ENCODE measurements at places on chromosomes 5 and 9. TPM values are rescaled to one million over a fixed set of nuclear protein-coding genes. Genes with fewer than 3 reads are reported as not detected.

The SLC23A1 gene
- not detected for total RNA-seq

The RAI14 gene
- total RNA-seq = 95.8 TPM

The IDNK gene
- not detected for total RNA-seq

The PFDN1 gene
- 119 TPM for total RNA-seq

The CD72 gene
- 2.7 TPM for total RNA-seq

The INSL4 gene
- not detected for total RNA-seq

The ARID3C gene
- 0.49 TPM for total RNA-seq

- no peak overlapping the region for H3K4me3 ChIP-seq
- DNase-seq = no peak
- H3K27ac ChIP-seq = no peak overlapping the region
- no peaks in the 10 kb centered on the region for H3K27me3 ChIP-seq
- H3K4me1 ChIP-seq = no peaks in the 10 kb centered on the region
- H3K36me3 ChIP-seq = no peaks in the 10 kb centered on the region
These were observed 21.0 kb downstream of the GCNT4 start for GRCh38 chr5:75031366-75031765.

- H3K36me3 ChIP-seq = no peaks in the 10 kb centered on the region
- no peaks in the 10 kb centered on the region for H3K27me3 ChIP-seq
- no peak for DNase-seq
- H3K4me3 ChIP-seq = no peak overlapping the region
- H3K27ac ChIP-seq = no peak overlapping the region
These were observed 70.4 kb downstream of the SPRY4 start for GRCh38 chr5:142254431-142254830.

DNA sequence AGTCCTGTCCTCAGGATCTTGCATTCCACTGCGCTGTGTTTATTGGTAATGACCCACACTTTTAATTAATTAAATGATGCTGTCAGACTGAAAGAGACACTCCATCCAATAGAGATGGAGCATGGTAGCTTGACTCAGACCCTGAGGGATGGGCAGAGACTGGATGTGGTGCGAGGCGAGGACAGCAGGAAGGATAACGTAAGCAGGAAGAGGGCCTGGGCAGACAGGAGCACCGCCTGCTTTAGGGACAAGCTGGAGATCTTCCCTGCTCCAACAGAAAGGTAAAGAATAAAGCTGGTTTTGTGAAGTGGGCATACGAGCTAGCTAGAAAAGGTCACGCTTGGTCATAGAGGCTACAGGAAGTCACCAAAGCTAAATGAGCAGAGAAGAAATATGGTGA is 3.6 kb upstream of the DOCK8 start:
- no peaks in the 10 kb centered on the region for H3K36me3 ChIP-seq
- H3K27ac ChIP-seq = no peak overlapping the region
- DNase-seq = no peak
- no peak overlapping the region for H3K4me3 ChIP-seq

DNA sequence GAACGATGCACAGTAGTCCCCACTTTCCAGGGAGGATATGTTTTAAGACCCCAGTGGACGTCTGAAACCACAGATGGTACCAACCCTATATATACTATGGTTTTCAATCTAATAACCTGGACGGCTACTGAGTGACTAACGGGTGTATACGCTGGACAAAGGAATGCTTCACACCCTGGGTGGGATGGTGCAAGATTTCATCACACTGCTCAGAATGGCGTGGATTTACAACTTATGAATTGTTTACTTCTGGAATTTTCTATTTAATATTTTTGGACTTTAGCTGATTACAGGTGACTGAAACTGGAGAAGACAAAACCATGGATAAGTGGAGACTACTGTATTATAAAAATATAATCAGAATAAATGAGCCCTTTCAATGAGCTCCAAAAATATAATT is 147.6 kb upstream of the TRIM32 start:
- H3K36me3 ChIP-seq = peaks cover 3% of the 10 kb centered on the region
- 0 out of 2 replicates have a peak, but pooled peaks cover 5% of the 10 kb centered on the region for H3K4me1 ChIP-seq
- no peak overlapping the region for H3K4me3 ChIP-seq

GRCh38 chr5:126460459-126460858 is 37.2 kb downstream of the GRAMD2B start:
- H3K27me3 ChIP-seq = no peaks in the 10 kb centered on the region
- H3K4me1 ChIP-seq = no peaks in the 10 kb centered on the region
- no peak for DNase-seq
- no peaks in the 10 kb centered on the region for H3K36me3 ChIP-seq
- H3K27ac ChIP-seq = no peak overlapping the region
- H3K4me3 ChIP-seq = no peak overlapping the region

DNA sequence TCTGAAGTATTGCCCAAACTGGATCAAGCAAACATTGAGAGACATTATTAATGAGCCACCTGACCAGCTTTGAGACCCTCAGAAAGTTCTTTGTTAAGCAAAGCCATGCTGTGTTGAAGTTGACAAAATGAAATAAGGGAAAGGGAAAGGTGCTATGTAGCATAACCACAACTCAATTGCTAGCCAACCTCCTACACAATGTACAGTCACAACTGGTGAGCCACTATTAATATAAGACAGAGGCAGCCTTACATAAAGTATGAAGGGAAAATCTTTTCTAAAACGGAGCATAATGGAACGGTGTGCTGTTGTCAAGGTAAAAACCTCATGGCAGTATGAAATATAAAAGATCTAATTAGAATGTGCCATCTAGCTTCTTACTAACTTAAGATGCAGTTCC is 375.8 kb upstream of the ST8SIA4 start:
- H3K27me3 ChIP-seq = no peaks in the 10 kb centered on the region
- H3K4me3 ChIP-seq = no peak overlapping the region
- DNase-seq = no peak
- no peaks in the 10 kb centered on the region for H3K36me3 ChIP-seq
- H3K27ac ChIP-seq = no peak overlapping the region
- no peaks in the 10 kb centered on the region for H3K4me1 ChIP-seq

GRCh38 chr9:118577121-118577520 is 792.1 kb downstream of the BRINP1 start:
- no peak overlapping the region for H3K4me3 ChIP-seq
- H3K27ac ChIP-seq = no peak overlapping the region
- no peak for DNase-seq
- no peaks in the 10 kb centered on the region for H3K27me3 ChIP-seq
- no peaks in the 10 kb centered on the region for H3K4me1 ChIP-seq

DNA sequence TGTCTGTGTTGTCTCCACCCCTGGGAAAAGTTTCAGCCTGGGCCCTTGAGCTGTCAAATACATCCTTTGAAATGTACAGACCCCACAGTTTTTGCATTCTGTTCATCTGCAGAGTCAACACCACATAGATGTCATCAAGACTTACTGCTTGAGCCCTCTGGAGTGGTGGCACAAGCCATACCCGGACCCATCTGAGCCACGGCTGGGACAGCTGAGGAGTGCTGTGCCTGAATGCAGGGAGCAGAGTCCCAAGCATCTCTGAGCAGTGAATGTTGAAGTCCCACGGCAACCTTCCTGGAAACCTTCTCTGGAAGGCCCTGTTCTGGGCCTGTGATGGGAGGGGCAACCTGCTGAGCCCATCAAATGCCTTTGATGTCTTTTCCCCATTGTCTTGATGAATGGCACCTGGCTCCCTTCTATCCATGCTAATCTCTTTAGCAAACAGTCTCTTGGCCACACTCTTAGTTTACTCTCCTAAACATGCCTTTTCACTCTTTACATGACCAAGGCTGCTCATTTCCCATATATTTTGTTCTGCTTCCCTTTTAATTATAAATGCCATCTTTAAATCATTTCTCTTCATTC is 92.5 kb downstream of the ATPSCKMT start:
- no peak overlapping the region for H3K27ac ChIP-seq
- no peak overlapping the region for H3K4me3 ChIP-seq
- peak; percentile 80 for DNase-seq
- no peaks in the 10 kb centered on the region for H3K36me3 ChIP-seq

DNA sequence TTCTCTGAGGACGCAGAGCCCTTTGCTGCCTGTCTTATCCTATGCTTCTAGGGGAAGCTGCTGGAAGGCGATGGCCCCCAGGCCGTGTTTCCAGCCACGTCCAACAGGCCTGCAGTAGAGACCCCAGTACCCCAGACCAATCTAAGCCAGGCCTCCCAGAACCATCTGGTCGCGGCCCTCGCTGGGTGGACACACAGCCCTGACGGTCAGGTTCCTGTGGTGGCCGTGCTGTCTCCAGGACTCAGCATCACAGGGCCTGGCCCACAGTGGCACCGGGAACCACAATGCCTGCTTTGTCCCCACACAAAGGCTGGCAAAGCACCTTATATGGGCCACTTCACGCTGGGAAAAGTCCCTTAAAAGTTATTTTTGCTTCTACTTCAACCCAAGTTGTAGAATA is 44.5 kb downstream of the SEMA4D start:
- no peaks in the 10 kb centered on the region for H3K27me3 ChIP-seq
- 0 out of 2 replicates have a peak, but pooled peaks cover 3% of the 10 kb centered on the region for H3K4me1 ChIP-seq
- no peak overlapping the region for H3K27ac ChIP-seq

- H3K4me3 ChIP-seq = no peak overlapping the region
- no peak overlapping the region for H3K27ac ChIP-seq
These were observed 35.5 kb upstream of the ANXA2R start for GRCh38 chr5:43075319-43076293.

DNA sequence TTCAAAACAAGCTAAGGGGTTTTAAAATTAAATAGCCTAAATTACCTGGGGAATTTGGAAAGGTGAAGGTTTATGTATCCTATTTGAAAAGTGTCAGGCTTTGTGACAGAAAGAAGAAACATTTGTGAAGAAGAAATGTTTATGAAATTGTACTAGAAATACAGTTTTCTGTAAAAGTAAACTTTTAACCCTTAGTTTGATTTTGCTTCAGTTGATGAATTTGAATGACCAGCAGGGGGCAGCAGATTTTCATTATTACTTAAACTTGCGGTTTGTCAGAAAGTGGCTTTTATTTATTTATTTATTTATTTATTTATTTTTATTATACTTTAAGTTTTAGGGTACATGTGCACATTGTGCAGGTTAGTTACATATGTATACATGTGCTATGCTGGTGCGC is 58.1 kb downstream of the NNT start:
- DNase-seq = peak; percentile 71
- no peaks in the 10 kb centered on the region for H3K4me1 ChIP-seq
- H3K36me3 ChIP-seq = no peaks in the 10 kb centered on the region

Measured in GM23338 (cell line).